ENCODE measurements at places on chromosomes 4 and X. TPM values are rescaled to one million over a fixed set of nuclear protein-coding genes. Genes with fewer than 3 reads are reported as not detected.

- DNase-seq, result no peak
These were observed 239.7 kb upstream of the GATB start for GRCh38 chr4:152000518-152000917.

GRCh38 chr4:54226404-54227255 is 2.5 kb upstream of the PDGFRA start:
- DNase-seq, result no peak

DNA sequence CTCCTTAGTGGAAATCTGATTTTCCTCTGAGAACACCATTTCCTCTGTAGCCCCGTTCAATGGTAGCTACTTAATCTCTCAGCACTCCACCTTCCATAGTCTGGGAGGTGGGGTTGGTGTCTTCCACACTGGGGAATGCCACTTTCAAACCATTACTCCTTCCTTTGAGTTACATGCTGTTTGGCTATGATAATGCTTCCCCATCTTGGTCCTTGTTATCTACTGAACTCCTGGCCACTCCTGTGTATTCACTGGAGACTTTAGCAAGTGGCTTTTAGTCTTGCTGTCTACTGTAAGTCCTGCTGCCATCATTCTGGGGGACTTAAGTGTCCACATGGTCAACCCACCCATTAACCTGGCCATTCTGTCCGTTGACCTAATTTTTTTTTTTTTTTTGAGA is 63.9 kb upstream of the SMIM10 start:
- no peak for DNase-seq

DNA sequence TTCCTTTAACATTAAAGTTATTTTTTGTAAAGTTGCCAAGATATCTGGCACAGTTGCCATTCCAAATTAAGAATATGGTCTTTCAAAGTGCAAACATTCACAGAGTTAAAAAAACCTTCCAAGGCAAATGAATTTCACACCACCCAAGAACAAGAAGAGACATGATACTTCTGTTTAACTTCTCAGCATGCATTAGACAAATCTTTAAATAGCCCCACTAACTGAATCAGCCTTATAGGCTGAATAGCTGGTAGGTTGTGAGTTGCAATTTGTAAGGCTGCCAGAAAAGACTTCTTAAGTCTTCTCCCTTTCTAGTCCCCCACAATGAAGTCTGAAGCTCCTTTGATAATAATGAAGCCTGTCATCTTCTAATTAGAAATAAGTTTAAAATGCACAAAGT is 95.6 kb downstream of the MAPK10 start:
- no peak for DNase-seq

GRCh38 chr4:130424211-130424610 is 1328.3 kb downstream of the C4orf33 start:
- DNase-seq, result no peak

DNA sequence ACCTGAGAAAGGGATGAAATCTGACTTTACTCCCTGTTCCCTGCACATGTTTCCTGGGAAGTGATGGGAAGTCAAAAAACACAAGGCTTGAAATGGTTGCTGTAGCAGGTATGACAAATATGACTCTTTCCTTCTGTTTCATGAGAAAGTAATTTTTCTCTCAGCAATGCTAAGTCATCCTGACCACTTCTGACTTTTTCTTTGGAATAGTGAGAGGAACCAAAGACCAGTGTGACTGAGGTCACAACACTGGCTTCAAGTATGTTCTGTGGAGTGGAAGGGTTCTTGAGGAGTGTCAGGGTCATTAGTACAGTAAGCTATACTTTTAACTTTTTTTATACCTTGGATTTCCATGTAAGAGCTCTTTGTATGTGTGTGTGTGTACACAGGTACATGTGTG is 225.3 kb downstream of the PPP3CA start:
- DNase-seq, result no peak

GRCh38 chr4:180336494-180337090 is 1906.6 kb upstream of the TENM3 start:
- no peak for DNase-seq

- DNase-seq, result no peak
These were observed 19.4 kb downstream of the TAPT1 start for GRCh38 chr4:16206848-16207247.

DNA sequence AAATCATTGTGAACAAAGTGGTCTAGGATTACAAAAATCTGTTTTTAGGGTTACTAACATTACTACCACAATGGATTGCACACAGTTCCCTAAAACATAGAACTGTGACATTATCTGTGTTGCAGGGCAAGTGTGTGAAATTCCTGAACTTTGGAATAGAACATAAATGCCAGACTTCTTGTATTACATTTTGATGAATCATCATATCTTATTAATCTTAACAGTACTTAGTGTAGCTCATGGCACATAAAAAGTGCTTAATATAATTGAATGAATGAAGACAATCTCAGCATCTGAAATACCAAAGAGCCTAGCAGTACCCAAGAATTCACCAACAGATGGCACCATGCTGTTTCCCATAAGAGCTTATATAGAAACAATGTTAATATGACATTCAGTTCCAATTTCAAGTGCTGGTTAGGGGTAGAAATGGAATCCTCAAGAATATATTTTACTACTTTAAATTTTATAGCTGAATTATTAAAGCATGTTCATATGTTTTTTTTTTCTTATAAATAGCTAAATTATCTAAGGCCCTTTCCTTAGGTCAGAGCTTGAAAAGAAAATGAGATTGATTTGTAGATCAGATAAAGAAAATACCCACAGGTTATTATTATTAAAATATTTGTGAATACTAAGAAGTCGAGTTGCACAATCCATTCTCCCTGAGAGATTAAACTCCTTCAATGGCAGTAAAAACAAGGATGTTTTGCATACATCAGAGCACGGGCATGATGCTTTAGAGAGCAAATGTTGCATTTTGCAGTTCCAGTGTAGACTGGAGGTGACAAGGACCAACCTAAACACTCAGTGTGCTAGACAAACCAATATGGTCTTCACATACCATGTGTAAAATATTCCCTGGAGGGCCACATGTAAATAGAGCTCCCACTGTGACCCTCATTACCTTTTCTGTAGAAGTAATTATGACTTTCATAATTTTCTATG is 25.7 kb upstream of the SHISA3 start:
- DNase-seq, result no peak

DNA sequence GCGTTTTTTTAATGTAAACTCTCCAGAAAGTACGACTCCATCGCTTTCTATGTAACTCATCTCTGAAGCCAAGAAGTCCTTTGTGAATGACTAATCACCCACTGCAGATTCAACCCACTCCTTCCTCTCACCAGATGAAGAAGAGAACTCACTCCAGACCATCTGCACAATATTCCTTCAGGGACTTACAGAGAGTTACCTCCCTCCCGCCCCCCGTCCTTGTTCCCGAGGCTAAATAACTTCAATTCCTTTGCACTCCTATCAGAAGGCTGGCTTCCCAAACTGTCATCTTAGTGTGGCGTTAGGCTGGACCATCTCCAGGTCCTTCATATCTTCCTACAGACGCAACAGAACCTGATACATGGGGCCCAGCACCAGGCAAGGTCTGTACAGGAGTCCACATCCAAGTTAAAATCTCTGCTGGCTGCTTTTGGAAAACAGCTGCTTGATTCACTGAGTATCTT is 82.4 kb downstream of the AFAP1 start:
- DNase-seq, result no peak

DNA sequence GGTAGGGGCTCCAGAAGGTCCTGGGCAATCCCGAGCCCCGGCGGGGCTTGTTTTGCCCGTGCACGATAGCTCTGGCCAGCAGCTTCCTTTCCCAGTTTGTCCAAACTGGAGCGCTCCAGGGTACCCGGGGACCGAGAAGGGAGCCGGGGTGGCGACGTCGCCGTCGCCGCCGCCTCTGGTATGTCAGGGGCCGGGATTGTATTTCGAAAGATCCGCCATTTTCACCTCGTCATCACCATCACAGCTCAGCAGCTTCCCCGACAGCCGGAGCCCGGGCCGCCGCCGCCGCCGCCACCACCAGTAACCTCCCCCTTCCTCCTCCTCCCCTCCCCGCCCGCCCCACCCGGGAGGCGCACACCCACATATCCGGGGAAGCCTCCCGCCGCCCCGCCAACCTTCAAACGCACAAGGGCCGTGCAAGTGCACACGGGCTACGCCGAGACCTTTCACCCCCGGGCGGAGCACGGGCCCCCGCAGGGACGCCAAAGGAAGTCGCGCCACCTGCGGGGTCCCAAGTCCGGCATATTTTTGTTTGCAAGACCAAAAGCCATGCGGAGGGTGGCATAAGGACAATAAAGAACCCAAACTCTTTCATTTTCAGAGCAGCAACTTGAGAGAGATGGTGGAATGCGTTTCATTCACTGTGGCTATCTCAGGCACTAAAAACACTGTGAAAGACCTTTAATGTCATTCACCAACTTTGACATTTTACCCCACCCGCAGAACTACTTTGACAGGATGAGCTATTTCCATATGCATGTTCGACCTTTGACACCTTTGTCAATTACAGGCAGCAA is at the start of gene LIN54:
Gene LIN54, minus strand, starts transcription at position 302 of the 797 bp plus-strand sequence. CDS start 25,979 bp downstream, outside the sequence.
- peak; percentile 79 for DNase-seq

DNA sequence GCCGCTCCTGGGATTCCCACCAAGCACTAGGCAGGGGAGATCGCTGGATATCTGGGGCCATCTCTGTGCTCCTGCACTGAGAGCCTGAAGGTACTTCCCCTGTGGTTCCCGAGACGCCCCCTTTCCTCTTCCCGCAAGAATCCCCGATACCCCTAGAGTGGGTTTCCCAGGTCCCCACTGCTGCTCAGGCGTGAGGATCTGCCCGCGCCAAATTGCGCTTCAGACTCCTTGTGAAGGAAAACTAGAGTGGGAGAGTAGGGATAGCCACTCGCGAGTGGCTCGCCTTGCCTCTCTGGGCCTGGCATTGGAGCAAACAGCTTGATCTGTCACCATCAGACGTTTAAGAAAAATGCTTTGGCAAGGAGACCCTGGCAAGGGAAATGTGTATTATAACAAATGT is 1.5 kb downstream of the IL1RAPL2 start:
- no peak for DNase-seq

GRCh38 chr4:6527683-6528595 is 47.0 kb upstream of the MAN2B2 start:
- DNase-seq, result no peak

DNA sequence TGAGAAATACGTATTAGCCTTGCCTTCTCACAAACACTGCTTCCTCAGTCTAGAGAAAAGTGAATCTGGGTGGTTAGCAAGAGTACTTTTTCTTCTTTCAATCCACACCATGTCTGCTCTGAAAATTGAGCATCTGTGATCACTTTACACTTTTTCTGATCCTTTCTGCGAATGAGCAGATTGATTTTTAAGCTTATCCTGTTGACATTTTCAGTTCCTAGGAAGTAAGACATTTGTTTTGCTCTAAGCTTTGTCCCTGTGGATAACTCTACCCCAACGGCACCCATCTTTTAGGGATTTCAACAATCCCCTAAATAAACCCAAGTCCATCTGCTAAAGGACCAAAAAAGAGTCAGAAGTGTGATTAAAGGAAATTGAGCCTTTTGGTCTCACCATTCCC is 487.5 kb downstream of the IQCM start:
- DNase-seq, result no peak

GRCh38 chrX:129720741-129721140 is 18.0 kb upstream of the XPNPEP2 start:
- no peak for DNase-seq

DNA sequence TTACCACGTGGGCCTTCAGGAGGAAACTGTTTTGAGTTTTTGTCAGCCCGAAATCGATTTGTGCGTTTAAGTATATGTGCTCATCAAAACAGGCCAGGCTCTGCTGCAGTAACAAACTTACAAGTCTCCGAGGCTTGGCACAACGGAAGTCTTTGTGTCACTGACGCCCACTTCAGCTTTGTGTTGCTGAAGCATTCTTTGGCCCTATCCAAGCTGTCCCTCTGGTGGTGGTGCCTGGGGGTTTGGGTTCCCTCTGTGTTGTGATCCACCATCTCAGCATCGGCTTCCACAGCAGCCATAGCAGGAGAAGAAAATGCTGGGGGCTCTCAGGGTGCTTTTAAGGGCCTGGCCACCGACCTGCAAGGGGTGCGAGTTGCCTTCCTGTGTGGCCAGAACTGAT is 176.4 kb downstream of the PTTG2 start:
- no peak for DNase-seq

- no peak for DNase-seq
These were observed 36.2 kb upstream of the UGDH start for GRCh38 chr4:39563346-39563847.

GRCh38 chr4:80204433-80205011 is 7.2 kb downstream of the PRDM8 start:
- DNase-seq, result no peak

- DNase-seq, result no peak
These were observed 44.3 kb downstream of the EFHC2 start for GRCh38 chrX:44299177-44299576.

DNA sequence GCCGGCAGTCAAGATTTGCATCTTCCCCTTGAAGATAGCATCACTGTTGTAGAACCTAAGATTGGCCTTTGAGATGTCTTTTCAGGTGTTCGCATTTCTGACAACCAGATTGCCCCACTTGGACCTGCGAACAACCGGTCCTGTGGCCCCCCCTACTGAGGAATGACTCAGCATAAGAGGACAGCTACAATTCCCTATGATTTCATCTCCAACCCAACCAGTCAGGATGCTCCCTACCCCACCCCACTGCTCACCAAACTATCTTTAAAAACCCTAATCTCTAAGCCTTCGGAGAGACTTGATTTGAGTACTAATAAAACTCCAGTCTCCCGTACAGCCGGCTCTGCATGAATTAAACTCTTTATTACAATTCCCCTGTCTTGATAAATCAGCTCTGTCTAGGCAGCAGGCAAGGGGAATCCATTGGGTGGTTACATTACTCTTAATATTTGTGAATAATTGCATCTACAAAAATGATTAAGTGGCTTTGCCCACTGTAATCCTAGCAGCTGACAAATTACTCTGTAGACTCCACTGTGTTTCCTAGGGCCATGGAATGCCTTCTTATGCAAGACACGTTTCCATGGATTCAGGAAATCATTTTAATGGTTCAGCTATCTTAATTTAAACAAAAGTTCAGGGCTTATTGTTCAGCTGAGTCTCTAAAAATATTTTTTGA is 95.4 kb downstream of the GPR143 start:
- no peak for DNase-seq

The SPARCL1 gene
- 400 TPM for total RNA-seq

The SGMS2 gene
- 17.3 TPM for total RNA-seq

The MAGED4B gene
- total RNA-seq, result 8.3 TPM

The PLS3 gene
- 119 TPM for total RNA-seq

The NDNF gene
- total RNA-seq, result 26.3 TPM

The IL1RAPL2 gene
- total RNA-seq, result 8.3 TPM

The FOXR2 gene
- not detected for total RNA-seq

The ASB11 gene
- total RNA-seq, result not detected

The FGF16 gene
- 0.39 TPM for total RNA-seq

The OPRPN gene
- not detected for total RNA-seq

The SPINK2 gene
- not detected for total RNA-seq

The TLR6 gene
- total RNA-seq, result 3.0 TPM
